ENCODE measurements at places on chromosomes 5 and 9.

DNA sequence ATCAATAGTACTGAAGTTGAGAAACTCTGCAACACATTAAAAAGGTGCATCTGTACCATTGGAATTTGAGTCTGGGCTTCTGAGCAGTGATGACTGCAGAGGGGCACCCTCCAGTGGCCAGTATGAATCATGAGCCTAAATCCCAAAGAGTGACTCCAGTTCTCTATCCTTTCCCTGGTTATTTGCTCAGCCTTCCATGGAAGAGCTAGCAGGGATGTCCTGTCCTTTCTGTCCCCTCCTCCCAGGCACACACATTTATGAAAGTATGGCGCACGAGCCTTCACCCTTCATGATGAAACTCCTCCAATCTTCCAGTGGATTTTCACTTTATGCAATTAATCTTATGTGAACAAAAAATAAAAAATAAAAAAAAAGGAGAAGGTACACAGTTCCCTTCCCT is 81.0 kb downstream of the ESM1 start:
- DNase-seq = no peak

- DNase-seq = no peak
These were observed 30.9 kb downstream of the CDO1 start for GRCh38 chr5:115785381-115786065.

GRCh38 chr5:1367149-1367548 is 22.2 kb upstream of the CLPTM1L start:
- no peak for DNase-seq

GRCh38 chr5:130206686-130207085 is 302.4 kb downstream of the CHSY3 start:
- no peak for DNase-seq

Data from activated gamma-delta T cell treated with Interleukin-2 at 50 U/mL for 16 hours (primary cell).